ENCODE measurements at places on chromosomes 13 and 19.

- DNase-seq: no peak
Measured at GRCh38 chr13:44063881-44064280, 184.2 kb downstream of the LACC1 start.

DNA sequence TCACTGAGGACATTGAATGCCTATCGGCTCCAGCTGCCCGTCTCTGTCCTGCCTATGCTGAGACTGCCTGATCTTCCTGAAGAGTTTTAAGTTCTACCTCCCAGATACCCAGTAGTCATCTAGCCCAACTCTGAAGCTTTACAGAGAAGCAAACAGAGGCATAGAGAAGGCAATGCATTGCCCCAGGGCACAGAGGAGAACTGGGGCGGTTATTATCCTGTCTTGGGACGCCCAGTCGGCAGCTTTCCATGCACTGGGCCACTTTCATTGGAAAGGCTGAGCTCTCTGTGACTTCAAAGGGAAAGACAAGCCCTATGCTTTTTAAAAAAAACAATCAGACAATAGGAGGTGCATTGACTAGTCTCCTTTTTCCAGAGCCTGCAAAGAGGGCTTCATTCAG lies 71.6 kb downstream of the HSPH1 start:
- DNase-seq: no peak

- DNase-seq: no peak
Measured at GRCh38 chr19:46186717-46187101, 38.7 kb downstream of the IGFL2 start.

DNA sequence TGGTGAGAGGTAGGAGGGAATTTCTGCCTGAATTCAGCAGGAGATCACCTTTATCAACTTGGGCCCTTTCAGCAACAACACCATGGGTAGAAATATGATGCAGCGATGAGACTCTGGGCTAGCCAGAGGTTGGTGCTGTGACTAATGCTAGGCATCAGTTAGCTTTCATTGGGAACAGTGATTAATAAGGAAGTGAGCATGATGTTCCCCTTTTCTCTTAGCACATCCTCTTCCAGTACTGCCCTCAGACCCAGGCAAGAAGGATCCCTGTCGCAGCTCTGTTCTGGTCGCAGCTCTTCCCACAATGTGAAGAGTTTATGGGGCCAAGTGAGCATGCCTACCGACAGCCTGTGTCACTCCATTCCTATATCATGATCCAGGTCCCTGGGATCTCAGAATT lies 100.5 kb downstream of the FLT1 start:
- DNase-seq: no peak
